ENCODE measurements at places on chromosomes 11 and 22.

GRCh38 chr22:28922540-28923244, 39.3 kb downstream of the ZNRF3 start:
- no peak for DNase-seq

DNA sequence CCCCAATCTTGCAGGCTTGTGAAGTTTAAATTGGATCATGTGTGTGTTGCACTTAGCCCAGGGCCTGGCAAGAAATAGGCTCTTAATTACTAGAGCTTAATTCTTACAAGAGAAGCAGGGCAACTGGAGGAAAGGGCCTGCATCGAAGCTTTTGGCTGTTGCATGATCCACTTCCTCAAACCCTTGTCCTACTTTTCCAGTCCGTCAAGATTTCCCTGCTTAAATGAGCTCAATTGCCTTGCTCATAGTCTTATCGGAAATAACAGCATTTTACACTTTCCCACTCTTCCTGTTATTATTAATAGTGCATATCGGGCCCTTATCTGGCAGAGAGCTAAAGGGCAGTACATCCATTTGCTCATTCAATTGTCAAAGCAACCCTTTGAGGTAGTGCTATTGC, 18.1 kb downstream of the DTX4 start:
- no peak for DNase-seq

GRCh38 chr11:77669848-77670511, 32.4 kb upstream of the CLNS1A start:
- DNase-seq = no peak

GRCh38 chr22:36864454-36865215, 3.8 kb downstream of the NCF4 start:
- DNase-seq = no peak

DNA sequence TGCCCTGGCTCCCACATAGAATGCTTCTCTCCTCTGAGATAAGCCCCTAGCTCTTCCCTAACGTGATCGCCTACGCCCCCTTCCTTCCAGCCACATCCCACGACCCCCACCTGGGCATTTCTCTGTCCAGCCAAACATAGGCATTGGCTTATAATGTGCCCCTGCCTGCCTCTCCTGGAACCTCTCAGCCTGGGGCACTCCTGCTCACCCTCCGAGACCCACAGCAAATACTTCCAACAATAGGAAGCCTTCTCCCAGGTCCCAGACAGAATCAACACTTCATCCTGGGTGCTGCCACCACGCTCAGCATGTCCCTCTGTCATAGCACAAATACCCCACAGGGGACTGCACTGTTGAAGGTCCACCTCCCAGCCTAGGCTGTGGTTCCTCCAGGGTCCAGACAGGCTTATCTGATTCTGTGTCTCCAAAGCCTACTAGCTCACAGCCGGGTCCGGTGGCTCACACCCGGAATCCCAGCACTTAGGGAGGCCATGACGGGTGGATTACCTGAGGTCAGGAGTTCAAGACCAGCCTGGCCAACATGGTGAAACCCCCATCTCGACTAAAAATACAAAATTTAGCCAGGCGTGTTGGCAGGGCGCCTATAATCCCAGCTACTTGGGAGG, 24.2 kb upstream of the TMPRSS4 start:
- no peak for DNase-seq

DNA sequence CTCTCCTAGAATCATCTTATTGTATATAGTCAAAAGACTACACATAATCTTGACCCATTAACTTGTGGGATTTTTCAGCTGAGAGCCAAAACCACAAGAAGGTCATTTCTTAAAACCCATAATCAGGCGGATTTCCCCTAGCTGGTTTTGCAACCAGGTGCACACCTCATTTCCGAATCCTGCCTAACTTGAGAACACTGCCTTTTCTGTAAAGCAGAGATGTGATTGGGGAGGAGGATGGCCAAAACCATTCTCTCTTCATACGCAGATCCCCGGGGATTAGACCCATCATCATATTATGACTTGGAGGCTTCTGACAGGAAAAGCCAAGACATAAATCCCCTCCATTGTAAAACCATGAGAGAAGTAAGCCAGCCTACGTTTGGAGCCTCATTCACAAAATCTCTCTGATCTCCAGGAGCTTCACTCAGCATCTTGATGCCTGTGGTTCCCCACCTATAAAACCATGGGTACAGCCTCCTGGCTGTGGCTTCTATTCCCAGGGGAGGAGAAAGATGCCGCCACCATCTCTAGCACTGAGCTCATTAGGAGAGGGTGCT, 191.3 kb downstream of the KIF18A start:
- DNase-seq = no peak

DNA sequence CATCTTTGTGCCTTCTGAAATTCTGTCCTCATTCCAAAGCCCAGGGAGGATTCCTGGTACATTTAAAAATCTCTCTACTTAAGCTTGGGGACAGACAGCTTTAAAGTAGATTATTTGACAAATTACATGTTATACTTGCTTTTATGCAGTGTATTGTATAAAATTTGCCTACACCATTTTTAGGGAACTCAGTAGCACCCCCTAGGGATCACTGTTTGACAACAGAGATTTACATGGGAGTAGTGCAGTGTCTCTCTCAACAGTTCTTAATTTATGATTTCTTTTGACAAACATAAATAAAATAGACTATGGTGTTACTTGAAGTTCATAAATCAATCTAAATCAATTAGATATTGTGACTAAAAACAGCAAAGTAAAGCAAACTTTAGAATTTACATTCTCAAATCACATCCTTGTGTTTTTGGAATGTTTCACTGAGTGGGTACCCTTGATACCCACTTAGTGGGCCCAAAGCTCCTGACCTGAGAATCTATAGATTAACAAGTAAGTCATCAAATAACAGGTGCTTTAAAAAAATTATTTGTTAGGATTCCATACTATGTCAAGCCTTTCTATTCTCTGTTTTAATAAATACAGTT, 428.8 kb downstream of the DYNC2H1 start:
- no peak for DNase-seq

DNA sequence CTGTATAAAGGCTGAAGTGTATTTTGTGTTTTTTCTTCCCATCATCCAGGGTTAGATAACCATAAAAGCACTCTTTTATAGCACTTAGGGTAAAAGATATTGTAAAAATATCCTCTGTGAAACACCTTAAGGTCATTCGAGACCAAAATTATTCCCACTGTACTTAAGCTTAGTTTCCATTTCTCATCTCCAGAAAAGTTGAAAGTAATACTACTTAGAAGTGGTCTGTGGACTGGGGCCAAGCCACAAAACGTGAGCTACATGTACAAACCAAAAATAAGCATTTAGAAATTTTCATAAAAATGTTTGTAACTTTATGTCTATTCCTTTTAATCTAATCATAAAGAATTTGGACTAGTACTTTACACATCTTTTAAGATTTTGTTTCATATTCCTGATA, 142.0 kb upstream of the NTM start:
- DNase-seq = no peak

DNA sequence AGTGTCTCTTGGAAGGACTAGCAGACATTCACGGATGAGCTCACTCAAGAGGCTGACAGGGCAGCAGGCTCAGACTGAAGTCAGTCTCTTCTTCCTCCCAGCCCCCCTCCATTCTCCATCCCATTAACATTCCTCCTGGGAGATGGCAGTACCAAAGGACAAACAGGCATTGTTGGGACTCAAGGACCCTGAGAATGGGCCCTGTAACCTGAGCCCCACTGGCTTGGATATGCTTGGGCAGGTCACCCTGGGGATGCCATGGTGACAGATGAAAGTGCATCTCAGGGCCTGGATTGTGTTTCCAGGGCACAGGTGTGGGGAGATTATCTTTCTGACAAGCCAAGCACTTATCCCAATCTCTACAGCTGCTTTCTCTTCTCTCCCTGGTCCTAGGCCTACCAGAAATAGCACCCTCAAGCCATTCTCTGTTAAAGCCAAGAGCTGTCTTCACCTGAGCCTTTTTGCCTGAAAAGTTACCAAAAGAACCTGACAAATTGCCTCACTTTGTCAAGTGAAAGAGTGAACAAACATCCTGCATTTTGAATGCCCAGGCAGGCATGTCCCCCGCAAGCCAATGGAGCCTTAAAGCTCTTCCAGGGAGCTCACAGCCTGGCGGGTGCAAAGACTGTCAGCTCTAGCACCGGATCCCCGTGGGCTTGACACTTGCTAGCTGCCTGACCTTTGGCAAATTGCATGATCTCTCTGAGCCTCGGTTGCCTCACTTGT, 366.0 kb upstream of the NARS2 start:
- DNase-seq = no peak

DNA sequence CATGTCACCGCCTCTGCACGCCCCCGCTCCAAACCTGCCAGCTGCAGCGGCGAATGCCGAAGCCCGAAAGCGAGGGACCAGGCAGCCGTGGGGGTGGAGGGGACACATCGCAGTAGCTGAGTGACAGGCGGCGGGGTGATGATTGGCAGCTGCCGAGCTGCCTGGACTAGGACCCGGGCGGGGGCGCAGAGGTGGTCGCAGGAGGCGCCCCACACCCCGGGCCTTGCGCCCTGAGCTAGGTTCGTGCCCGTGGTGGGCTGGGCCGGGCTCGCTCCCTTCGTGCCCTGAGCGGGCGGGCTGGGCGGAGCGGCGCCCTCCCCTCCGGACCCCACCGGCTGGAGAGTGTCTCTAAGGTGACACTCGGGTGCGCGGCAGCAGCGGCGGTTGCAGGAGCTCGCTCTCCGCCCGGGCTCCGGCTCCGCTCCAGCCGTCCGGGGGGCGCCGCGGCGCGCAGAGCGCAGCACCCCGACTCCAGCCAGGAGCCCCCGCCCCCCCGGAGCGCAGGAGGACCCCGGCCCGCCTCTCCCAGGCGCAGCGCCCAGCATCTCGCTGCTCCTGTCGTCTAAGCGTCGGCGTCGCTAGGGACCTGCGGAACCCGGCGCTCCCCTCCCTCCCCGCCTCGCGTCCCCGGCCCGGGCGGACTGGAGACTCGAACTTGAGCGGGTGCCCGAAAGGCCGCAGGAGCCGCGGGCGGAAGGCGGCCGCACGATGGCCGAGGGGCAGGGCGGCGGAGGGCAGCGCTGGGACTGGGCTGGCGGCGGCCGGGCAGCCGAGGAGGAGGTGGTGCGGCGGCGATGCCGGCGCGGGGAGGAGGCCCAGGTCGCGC, 14.5 kb upstream of the DGKZ start:
- no peak for DNase-seq

DNA sequence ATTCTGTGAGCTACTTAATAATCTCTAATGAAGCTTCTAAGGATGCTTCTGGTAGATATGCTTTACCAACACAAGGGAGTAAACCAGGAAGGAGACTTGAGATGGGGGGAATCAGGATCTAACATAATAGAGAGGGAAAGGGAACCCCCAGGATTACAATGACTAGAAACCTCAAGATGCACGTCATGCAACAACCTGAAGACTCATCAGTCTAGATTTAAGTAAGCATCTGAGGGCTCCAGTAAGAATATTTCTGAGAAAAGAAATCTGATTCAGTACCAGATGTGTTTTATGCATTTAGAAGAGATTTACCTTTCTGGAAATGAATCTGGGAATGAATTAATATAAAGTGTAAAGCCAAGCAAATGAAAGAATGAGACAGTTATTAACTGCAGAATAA, 15.2 kb downstream of the KDM4D start:
- no peak for DNase-seq

DNA sequence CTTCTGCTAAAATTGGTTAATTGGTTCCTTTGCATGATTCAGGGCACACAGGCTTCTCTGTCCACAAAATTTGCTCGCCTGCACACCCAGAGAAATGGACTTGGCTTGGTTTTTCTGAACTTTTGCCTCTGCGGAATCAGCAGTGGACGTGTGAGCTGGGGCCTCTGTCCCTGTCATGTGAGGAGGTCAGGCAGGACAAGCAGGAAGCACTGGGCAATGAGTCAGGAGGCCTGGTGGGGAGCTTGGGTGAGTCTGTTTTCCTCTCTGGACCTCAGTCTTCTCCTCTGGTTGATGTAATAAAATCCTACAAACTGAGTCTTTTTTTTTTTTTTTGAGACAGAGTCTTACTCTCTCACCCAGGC, 10.4 kb upstream of the CELSR1 start:
- DNase-seq = peak; percentile 41

GRCh38 chr11:66868726-66869566, 12.1 kb downstream of the LRFN4 start:
- DNase-seq = no peak

DNA sequence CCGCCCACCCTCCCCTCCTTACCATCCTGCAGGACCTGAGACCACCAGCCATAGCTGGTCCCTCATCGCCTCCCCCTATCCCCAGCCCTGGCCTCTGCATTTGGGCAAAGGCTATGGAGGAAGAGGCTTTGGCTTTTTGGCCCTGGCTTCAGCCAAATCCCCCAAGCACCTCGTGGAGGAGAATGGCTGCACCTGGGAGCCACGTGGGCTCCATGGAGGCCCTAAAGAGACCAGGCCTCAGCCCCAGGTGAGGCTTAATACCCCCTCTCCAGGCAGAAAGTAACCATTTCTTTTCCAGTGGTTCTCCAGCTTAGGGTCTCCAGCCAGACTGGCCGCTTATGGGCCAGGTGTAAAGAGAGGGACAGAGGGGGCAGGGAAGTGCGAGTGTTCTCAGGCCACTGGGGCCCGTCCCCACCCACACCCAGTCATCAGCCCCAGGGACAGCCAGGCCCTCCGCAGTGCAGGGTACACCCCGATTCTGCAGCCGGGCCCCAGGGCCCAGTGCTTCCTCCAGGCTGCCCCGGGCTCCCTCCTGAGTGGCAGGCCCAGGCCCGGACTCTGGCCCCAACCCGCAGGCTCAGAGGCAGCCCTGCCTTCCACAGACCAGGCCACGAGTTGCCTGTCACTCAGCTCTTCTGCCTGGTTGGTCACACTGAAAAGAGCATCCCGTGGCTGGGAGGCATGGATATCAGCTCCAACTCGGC, 26.4 kb downstream of the CDKN1C start:
- DNase-seq = no peak

GRCh38 chr22:42745118-42745517, 24.4 kb upstream of the A4GALT start:
- no peak for DNase-seq

- DNase-seq = no peak
These were observed 1.2 kb upstream of the TYMP start for GRCh38 chr22:50530877-50531545.

DNA sequence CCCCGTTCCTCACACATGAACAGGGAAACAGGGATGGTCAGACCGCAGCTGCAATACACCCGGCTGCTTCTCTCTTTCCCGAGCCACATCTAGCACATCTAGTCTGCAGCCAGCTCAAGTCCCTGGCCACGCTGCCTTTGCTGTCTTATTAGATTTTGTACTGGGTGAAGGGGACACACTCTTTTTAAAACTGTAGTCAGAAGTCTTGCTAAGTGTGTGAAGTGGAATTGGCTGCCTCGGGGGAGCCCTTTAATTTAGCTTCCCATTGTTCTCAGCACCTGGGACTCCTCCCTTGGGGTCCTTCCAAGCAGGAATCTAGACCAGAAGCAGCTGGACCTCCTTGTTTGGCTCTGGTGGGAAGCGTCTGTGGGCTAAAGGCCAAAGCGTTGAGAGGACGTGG, 420.0 kb downstream of the CTTN start:
- no peak for DNase-seq
